ENCODE measurements at places on chromosomes 16 and 17.

GRCh38 chr17:9241774-9242496 lies 220.6 kb downstream of the NTN1 start:
- no peak for DNase-seq

- DNase-seq = no peak
Measured at GRCh38 chr17:29614349-29615047, 8.2 kb downstream of the CORO6 start.

DNA sequence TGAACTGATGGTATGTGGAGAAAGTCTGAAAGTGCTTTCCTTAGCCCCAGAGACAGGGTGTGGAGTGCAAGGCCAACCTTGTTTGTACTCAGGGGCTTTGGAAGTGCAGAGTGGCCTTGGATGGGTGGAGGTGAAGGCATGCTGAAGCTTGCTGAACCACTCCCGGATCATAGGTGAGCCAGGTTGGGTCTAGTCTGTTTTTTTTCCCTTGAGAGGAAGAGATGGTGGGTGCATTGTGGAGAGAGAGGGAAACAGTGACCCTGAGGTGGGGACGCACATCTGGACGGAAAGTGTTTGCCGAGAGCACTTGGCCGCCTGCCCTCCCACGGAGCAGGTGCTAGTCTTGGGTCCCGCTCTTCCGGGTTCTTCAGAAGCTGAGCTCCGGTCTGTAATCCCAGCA lies 12.5 kb downstream of the ABAT start:
- no peak for DNase-seq

- no peak for DNase-seq
Measured at GRCh38 chr16:25298165-25298872, 40.7 kb upstream of the ZKSCAN2 start.

DNA sequence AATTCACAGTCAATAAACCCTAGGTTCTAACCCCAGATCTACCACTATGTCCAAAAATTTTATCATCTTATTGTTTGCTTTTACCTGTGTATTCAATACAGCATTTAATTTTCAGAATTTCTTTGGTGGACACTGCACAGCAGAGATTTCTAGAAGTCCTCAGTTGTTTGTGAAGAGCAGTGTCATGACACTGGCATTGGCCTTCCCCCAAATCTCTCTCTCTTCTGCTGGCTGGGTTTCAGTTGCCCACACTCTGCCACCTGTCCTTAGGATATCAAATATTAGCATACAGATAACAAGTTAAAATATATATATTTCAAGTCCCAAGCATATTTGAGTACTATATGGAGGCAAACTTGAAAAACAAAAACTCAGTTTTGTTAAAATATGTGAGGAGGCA lies 2.0 kb upstream of the THUMPD1 start:
- DNase-seq = no peak

- no peak for DNase-seq
Measured at GRCh38 chr16:31501966-31502348, 6.2 kb downstream of the RUSF1 start.
